Epithelial cell of proximal tubule (primary cell): ENCODE measurements at places on chromosomes 16 and 17.
A peak's percentile ranks its signal among the peaks of the same experiment; 100 is the strongest.

- DNase-seq: no peak
Measured at GRCh38 chr16:84677017-84677803, 22.6 kb upstream of the USP10 start.

DNA sequence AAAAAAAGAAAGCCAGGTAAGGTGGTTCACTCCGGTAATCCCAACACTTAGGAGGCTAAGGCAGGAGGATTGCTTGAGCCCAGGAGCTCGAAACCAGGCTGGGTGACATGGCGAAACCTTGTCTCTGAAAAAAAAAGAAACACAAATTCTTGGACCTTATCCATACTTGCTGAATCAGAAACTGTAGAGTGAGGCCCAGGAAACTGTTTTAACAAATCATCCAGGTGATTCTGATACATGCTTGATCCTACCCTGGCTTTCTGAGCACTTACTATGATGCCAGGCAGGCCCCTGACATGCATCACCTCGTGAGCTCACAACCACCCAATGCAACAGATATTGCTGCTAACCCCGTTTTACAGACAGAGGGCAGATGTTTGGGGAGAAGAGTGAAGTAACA lies 4.0 kb upstream of the NAE1 start:
- DNase-seq: no peak

- no peak for DNase-seq
Measured at GRCh38 chr16:8788578-8789172, 8.8 kb downstream of the TMEM186 start.

- DNase-seq: no peak
Measured at GRCh38 chr16:57380671-57381462, 8.6 kb downstream of the CX3CL1 start.

DNA sequence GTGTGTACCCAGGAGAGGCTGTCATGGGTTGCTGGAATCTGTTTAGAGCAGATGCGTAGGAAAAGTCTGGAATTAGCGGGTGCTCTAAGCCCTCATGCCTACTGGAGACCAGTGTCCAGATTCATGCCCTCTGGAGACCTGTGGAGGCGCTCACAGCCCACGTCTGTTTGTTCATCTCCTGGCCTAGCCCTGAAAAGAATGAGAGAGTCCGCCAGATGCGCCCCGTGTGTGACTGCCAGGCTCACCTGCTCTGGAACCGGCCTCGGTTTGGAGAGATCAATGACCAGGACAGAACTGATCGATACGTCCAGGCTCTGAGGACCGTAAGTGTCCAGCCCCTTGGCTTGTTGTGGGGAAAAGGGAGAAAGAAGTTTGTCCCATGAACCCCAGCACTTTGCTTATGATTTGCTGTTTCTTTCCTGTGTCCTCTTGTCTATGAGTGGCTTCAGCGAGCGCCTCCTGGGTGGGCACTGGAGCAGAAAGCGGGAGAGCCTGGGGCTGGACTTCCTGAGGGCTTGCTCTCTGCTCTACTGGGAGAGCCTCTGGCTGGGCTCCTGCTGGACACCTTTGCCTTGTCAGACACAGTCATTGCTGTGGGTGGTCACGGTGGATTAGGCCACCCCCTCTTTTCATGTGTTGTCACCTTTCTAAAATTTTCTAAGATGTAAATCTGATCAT lies 35.3 kb downstream of the PRMT7 start:
- no peak for DNase-seq

DNA sequence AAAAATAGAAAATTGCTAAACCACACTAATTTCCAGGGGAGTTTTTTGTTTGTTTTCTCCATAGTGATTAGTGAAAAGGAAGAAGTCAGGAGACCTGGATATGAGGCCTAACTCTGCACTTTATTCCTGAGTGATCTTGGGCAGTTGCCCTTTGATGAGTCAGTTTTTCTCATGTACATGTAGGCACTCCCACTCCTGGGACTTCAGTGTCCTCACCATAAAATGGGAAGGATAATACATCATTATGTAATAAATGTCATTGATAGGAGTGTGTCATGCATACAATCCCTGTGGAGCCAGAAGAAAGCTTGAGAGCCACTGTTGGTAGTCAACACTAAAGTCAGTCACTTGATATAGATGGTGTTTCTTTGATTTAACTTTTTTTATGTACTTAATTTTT lies 32.5 kb downstream of the WIPF2 start:
- DNase-seq: peak; percentile 64

DNA sequence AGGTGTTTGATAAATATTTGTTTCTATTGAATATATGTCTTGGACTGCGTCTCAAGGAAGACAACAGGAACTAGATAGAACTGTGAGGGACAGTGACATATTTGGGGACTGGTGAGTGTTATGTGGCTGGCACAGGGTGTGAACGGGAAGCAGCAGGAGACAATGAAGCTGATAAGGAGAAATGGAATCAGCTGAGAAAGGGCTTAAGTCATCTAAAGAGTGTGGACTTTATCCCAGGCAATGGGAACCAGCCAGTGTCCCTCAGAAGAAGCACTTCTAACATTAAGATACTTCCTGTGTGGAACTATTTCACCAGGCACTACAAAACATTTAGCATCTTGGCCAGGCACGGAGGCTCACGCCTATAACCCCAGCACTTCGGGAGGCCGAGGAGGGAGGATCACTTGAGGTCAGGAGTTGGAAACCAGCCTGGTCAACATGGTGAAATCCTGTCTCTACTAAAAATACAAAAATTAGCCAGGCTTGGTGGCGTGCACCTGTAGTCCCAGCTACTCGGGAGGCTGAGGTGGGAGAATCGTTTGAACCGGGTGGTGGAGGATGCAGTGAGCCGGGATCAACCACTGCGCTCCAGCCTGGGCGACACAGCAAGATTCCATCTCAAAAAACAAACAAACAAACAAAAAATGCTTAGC lies 41.2 kb downstream of the ARHGAP17 start:
- DNase-seq: no peak

DNA sequence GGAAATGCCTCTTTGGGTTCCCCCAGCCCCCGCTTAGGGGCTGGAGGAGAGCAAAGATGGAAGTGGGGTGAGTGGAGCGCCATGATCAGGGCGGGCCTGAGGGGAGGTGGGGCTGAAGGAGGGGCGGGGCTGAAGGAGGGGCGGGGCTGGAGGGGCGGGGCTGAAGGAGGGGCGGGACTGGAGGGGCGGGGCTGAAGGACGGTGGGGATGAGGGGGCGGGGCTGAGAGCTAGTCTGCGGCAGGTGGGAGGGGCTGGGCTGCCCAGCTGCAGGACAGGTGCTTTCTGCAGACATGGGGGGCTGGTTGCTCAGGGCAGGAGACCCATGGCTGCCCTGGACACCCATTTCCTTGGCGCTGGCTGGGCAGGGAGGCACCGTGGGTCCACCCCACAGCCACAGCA lies 39.1 kb upstream of the PABPN1L start:
- DNase-seq: no peak

DNA sequence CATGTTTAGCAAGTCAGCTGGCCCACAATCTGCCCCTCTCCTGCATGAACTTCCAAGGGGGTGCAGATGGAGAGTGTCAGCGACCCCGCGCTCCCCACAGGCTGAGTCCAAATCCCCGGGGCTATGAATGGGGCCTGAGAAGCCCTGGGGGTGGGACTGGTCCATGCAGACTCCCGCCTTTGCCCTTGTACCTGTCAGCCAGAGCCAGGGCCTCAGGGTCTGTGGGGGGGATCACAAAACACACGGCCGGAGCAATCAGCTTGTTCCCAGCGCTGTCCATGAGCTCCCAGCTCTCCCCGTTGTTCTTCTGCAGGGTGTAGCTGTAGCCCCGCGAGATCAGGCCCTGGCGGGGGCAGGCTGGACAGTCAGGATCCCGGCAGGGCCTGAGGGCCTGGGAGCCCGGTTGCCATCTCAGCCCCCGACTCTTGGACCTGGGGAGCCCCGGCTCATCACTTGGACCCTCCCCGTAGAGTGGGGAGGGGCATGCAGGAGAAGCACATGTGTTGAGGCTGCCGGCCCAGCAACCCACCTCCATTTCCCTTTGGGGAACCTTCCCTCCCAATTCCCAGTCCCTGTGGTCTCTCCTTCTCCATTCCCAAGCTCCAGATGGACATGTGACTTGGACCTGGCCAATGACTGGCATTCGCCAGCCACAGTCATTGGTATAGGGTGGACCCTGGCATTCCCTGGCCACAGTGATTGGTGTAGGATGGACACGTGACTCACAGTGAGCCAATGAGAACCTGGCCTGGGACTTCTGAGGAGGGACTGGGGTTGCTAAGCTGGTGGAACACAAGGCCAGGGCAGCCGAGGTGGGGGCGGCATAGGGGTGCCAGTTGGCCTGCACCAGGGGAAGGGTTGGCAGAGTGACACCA lies 42.4 kb downstream of the PPL start:
- no peak for DNase-seq

GRCh38 chr17:66725956-66726355 lies 109.0 kb upstream of the CACNG5 start:
- DNase-seq: no peak

- DNase-seq: no peak
Measured at GRCh38 chr16:28549301-28549899, 4.3 kb upstream of the SGF29 start.

- DNase-seq: no peak
Measured at GRCh38 chr17:6815775-6816174, 15.8 kb downstream of the TEKT1 start.
